Stimulated activated CD8-positive, alpha-beta memory T cell treated with anti-CD3 and anti-CD28 coated beads, Interleukin-15, amount 100 ng/mL, for 24 hours (primary cell): ENCODE measurements at places on chromosomes 6 and 20.
A peak's percentile ranks its signal among the peaks of the same experiment; 100 is the strongest.

DNA sequence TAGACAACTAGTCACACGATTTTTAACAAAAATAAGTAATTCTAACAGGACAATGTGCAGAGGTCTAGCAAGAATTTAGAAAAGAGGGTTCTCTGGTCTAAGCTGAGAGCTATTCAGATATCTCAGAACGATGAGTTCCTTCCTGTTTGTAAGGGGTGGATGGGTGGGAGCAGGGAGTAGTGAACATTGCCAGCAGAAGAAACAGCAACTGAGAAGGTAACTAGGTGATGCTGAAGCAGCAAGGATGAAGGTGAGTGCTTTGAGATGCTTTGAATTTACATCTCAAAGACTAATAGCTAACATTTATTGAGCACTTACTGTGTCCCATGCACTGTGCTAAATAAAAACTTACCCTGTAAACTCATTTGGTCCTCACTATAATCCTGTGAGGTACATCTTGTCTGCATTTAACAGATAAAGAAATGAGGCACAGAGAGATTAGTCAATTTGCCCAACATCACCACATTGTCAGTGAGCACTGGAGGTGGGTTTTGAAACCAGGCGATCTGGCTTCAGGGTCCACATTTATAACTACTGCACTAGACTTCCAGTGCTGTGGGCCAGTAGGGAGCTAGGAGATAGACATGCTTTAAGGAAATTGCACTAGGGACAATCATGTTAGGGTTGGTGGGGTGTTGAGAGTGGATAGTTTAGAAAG lies 15.7 kb downstream of the BRD2 start:
- DNase-seq: no peak

- DNase-seq: no peak
Observed at GRCh38 chr6:15811107-15811506, 148.3 kb upstream of the DTNBP1 start.

DNA sequence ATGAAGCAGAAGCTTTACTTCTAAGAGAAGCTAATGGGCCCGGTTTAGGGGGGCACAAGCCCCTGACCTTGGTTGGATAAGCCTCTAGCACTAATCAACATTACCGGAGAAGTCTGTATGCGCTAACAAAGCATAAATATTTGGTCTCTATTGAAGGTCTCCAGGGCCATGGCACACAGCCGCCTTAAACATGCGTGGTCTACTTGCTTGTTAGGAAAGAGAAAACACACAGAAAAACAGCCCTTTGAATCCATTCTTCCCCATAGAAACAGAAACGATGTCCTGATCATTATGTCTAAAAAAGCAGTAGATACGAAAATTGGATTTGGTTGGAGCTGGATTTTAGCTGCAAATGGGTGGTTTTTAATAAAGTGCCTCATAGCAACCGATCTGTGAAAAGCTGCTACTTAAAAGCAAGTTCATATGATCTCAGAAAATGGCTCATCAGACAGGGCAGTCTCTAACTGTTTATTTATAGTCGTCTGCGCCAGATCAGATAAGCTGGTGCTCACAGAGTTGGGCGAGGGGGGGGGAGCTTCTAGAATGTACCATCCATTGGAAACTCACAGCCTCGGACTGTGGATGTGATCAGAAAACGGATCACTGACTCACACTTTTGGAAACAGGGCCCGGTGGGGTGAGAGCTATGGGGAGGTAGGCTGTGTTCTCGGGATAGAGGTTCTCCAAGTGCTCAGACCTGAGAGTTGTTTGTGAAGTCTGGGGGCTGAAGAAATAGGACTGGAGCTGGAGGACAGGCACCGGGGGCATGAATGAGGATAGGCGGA lies 35.3 kb upstream of the APCDD1L start:
- DNase-seq: no peak

DNA sequence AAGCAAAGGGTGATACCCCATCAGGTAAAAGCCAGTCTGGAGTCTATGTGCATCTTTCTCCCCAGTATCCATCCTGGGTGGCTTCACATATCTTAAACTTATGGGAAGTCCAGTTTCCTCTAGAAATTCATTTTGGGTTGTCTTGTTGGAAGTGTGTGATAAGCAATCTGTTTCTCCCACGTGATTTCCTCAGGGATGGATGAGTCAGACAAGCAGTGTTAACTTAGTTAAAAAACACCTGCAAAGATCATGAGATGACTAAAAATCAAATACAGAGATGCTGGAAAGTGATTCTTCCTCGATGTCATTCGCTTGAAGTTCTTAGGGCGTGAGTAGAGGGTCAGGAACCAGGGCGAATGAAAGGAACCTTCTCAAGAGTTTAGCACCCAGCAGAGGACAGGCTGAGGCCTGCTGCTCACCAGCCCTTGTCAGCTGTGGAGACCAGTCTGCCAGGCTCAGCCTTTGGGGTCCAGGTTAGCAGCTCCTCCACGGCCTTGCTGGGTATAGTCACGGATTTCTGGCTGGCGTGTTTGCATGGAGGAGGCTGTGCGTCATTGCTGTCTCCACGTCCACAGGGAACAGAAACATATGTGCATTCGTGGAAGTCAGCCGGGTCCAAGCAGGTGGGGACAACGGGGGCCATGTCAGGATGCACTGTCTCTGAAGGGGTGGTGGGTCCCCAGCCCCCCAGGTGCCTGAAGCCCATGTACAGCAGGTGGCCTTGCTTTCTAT lies 2.8 kb upstream of the PNPLA1 start:
- DNase-seq: no peak

DNA sequence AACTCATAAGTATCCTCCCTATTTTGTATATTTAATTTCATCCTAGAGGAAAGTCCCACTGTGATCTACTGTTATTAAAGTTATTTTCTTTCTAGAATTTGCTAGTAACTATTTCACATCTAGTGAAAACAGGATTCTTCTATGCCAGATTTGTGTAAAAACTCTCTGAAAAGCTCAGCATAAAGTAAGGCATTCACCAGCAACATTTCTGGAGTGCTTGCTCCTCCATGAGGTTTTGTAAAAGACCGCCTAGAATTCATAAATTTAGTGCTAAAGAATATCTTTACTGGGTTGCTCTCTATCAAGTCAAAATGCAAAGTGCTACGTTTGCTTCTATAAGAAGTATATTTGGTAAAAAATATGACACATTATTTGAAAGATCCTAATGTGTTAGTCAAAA lies 173.5 kb upstream of the IRAK1BP1 start:
- no peak for DNase-seq

GRCh38 chr6:20403766-20404640 lies 2.3 kb downstream of the E2F3 start:
- DNase-seq: peak; percentile 46

- DNase-seq: no peak
Observed at GRCh38 chr6:35484921-35485392, 11.9 kb downstream of the TEAD3 start.

- DNase-seq: no peak
Observed at GRCh38 chr6:28693751-28694443, 168.2 kb downstream of the GPX5 start.

DNA sequence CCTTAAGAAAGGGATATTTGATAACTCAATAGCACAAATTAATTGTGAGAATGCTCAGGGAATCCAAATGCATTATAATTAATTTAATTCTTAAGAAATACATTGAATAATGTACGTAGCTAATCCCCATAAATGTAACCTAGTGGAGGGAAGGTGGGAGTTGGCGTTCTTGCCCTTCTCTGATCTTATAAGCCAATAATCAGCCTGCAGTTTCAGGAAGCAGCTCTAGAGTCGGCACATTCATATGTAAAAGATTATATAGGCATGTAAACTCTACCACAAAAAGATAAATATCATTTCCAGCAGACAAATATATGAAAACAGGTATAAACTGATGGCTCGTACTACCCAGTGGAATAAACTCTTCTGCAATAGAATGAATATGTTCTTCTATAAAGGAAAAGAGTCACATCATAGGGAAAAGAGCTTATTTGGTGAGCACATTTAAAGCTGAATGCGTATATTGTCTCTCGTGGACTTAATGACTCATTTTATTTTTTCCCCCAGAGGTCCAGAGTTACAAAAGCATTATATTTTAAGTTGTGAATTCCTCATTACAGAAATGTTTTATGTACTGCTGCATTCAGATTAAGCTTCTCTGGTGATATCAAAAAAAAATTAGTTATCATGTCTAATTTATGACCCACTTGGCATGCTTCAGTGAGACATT lies 112.2 kb downstream of the TFAP2A start:
- DNase-seq: no peak

- no peak for DNase-seq
Observed at GRCh38 chr20:478010-478948, 15.9 kb upstream of the TBC1D20 start.

DNA sequence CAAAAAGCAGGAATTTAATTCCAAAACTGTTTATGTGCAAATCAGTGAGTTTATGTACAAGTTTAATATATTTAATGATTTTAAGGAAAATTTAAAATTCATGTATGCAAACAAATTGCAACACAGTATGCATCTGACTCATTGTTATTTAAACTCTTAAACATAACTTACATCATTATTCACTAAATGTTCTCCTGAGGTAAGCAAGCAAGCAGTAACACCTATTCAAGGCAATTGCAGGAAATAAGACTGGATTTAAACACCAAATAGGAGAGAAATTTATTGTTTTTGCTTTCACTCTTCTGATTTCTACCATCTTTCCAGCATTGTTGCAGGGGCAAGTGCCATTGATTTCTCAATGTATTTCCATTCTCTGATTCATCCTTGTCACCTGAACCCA lies 239.5 kb downstream of the TFAP2A start:
- no peak for DNase-seq

- no peak for DNase-seq
Observed at GRCh38 chr6:87653074-87653962, 48.7 kb downstream of the AKIRIN2 start.

- DNase-seq: no peak
Observed at GRCh38 chr20:47315339-47316056, 41.0 kb downstream of the ZMYND8 start.

DNA sequence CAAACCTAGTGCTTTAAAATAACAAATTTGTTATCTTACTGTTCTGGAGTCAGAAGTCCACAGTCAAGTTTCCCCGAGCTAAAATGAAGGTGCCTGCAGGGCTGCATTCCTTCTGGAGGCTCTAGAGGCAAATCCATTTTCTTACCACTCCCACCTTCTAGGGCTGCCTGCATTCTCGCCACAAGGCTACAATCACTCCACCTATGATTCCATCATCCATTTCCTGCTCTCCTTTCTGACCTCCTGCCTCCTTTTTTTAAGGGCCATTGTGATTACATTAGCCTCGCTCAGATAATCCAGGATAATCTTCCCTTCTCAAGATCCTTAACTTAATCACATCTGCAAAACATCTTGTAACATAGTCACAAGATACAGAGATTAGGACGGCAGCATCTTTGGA lies 42.4 kb upstream of the SIRT5 start:
- no peak for DNase-seq

- DNase-seq: no peak
Observed at GRCh38 chr6:49326347-49326746, 136.7 kb downstream of the MMUT start.

DNA sequence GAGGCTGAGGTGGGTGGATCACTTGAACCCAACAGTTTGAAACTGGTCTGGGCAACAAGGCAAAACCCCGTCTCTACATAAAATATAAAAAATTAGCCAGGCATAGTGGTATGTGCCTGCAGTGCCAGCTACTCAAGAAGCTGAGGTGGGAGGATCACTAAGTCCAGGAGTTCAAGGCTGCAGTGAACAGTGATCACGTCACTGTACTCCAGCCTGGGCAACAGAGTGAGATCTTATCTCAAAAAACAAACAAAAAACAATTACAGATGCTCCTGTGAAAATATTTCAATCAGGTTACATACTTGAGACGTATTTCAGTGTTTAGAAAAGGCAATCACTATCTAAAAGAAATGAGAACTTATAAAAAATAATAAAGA lies 33.8 kb downstream of the RANBP9 start:
- DNase-seq: no peak

- no peak for DNase-seq
Observed at GRCh38 chr6:25166955-25167748, 112.0 kb upstream of the CARMIL1 start.

GRCh38 chr6:157585274-157586087 lies 204.5 kb downstream of the ZDHHC14 start:
- DNase-seq: no peak

DNA sequence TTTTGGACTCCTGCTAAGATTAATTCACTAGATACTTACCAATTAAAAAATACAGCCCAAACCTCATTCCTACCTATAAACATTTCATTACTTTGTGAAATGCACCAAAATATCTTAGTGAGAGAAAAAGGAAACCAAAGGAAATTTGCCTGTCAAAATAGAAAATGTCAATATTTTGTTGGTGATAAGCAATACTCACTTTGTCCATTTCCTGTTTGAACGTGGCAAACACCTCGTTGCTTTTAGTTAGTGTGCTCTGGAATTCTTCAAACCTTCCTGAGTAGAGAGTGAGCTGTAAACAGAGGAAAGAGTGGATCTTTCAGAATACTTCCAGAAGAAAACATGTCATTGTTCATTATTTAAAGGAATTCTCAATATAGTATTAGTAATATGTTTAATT lies 44.2 kb downstream of the TXLNB start:
- no peak for DNase-seq

- no peak for DNase-seq
Observed at GRCh38 chr6:108841377-108841855, 6.8 kb upstream of the ARMC2 start.

DNA sequence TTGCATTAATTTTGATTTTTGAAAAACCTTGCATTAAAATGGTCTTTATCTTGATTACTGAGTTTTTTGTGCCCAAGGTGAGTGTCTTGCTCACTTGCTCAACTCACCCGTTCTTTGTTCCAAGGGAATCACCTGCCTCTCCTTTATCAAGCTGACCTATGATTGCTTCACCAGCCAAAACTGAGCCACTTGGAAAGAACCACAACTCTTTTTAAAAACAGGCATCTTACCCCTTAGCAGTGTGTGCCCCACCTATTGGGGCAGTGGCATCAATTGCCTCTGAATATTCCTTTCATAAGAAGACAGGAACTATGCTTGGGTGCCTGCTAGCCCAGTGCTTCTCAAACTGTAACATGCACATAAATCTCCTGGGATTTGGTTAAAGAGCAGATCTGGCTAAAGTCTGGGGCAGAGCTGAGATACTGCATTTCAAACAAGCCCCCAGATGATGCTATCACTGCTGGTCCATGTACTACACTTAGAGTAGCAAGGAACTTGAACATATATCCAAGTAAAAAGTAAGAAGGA lies 3.3 kb upstream of the STK38 start:
- no peak for DNase-seq
